ENCODE measurements at places on chromosomes 4 and X.

DNA sequence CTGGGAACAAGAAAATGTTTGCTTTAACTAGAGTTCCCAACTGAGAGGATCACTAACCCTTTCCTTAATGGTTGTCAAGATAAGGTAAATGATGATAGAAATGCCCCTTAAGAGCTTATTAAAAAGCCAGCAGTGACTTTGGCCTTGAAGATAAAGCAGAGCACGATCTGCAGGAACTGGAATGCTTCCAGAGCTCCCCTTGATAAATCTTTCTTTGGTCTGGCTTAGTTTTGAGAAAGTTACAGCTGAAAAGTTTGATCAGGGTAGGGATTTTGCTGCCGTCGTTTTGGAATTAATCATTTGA lies 64.0 kb downstream of the PTTG2 start:
- H3K4me1 ChIP-seq: no peaks in the 10 kb centered on the region
- no peak overlapping the region for H3K4me3 ChIP-seq
- peaks cover 39% of the 10 kb centered on the region for H3K36me3 ChIP-seq
- no peaks in the 10 kb centered on the region for H3K27me3 ChIP-seq
- no peak for DNase-seq

GRCh38 chr4:24568425-24568824 lies 15.9 kb downstream of the DHX15 start:
- H3K36me3 ChIP-seq: peaks cover 25% of the 10 kb centered on the region
- H3K27me3 ChIP-seq: no peaks in the 10 kb centered on the region
- H3K4me1 ChIP-seq: peaks cover 16% of the 10 kb centered on the region
- no peak for DNase-seq
- no peak overlapping the region for H3K27ac ChIP-seq

- H3K27ac ChIP-seq: no peak overlapping the region
- H3K36me3 ChIP-seq: no peaks in the 10 kb centered on the region
- no peak for DNase-seq
These were observed 16.9 kb downstream of the TRIM75 start for GRCh38 chr4:165070560-165070959.

GRCh38 chr4:38774181-38774955 lies 8.4 kb downstream of the TLR10 start:
- no peak overlapping the region for H3K4me3 ChIP-seq
- H3K4me1 ChIP-seq: no peaks in the 10 kb centered on the region
- no peak for DNase-seq
- no peaks in the 10 kb centered on the region for H3K27me3 ChIP-seq

DNA sequence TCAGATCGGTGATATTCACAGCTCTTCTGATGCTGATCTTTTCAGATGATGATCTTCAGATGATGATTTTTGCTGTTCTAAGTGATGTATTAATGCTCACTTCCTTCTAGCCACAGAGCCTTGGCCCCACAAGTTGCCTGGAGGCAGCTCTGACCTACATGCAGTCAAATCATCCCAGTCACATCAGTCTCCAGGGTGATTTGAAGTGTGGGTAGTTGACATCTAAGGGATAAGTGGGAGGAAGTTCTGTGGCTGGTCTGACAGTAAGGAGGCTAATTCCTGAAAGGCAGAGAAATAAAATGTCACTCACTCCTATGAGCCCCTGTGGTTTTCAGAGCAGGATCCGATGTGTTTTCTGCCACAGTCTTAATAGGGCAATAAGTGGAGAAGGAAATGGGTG lies 79.8 kb upstream of the RPL34 start:
- no peak overlapping the region for H3K27ac ChIP-seq
- no peaks in the 10 kb centered on the region for H3K4me1 ChIP-seq
- no peak overlapping the region for H3K4me3 ChIP-seq

GRCh38 chrX:15496824-15497223 lies 3.7 kb upstream of the PIR start:
- no peak overlapping the region for H3K4me3 ChIP-seq
- DNase-seq: no peak
- H3K36me3 ChIP-seq: no peaks in the 10 kb centered on the region
- H3K27me3 ChIP-seq: no peaks in the 10 kb centered on the region

DNA sequence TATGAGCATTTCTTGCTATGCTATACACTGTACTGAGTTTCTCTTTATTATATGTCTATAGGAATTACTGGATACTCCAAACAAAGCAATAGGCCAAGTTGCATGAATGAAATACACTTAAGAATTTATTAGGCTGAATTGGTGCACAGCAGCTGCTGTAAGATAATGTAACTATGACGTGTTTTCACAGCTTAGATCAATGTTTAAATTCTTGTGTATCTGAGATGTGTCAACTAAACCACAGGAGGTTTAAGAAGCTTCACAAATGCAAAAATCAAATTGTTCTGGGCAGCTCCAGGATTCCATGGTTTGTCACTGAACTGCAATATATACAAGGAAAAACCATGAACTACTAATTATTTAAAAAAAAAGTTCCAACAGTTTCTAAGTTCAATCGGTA lies 156.7 kb downstream of the MAPK10 start:
- H3K4me1 ChIP-seq: no peaks in the 10 kb centered on the region
- H3K27me3 ChIP-seq: no peaks in the 10 kb centered on the region
- H3K4me3 ChIP-seq: no peak overlapping the region
- H3K36me3 ChIP-seq: no peaks in the 10 kb centered on the region
- H3K27ac ChIP-seq: no peak overlapping the region
- no peak for DNase-seq

DNA sequence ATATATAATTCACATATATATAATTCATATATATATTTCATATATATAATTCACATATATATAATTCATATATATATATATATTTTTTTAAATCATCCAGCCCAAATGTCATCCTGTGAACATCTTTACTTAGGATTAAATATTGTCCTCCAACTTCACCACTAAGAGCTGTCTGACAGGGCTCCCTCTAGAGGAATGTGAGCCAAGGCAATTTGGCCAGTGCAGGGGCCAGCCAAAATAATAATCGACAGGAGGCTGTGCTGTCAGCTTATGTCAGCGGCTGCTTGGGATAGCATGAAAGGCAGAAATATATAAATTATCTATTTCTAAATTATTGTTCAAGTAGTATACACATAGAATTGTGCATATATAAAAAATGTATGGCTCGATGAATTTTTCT lies 29.5 kb downstream of the EGFL6 start:
- H3K4me3 ChIP-seq: no peak overlapping the region
- H3K27ac ChIP-seq: no peak overlapping the region
- H3K27me3 ChIP-seq: no peaks in the 10 kb centered on the region

Measured in effector memory CD4-positive, alpha-beta T cell (primary cell).